ENCODE measurements at places on chromosomes 1 and 21.

DNA sequence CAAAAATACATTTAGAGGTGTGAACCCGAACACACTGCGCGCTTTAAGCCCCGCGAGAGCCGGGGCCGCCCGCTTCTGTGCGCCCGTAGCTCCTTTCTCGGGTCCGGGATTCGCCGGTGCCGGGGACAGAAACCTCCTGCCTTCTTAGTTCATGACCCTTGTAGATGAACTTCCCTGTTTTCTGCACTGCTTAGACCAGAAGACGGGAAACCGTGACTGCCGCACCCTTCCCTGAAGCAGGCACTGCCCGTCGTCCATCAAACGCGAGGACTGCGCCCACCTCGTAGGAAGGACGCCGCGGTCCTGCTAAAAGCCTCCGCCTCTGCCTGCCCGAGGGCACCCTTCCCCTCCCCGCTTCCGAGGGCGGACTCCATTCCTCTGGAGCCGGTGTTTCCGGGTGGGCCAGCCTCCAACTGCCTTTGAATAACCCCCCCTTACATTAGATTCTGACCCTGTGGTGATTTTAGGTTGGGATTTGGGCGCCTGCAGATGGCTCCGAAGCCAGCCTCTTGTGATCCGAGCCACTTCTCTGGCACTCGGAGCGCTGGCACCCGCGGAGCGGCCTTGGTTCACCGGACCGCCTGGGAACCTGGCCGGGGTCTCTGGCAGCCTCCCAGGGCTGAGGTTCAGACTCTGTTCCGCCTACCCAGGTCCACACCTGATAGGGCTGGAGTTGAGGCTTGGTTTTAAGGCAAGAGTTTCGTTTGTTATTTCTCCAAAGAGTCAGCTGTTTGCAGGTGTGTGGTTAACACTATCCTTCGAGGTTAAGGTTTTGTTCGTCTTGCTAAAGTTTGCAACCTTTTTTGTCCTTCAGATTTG is 1.2 kb upstream of the PTTG1IP start:
- no peak for DNase-seq

DNA sequence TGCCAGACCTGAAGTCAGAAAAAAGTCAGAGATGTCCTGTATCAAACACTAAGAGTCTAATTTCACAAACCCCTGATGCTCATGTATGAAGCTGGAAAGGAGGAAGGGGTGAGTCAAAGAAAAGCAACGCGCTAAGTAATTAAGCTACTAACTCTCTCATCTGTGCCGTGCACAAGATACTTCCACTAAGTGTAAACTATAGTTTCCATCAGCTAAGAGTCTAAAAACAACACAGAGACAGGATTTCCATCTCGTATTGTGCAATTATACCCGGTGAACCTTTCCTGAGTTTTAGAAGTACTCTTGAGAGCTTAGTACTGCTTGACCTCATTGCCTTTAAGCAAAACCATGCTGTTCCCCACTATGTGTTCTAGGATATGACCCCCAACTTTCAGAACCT is 19.0 kb downstream of the DNALI1 start:
- DNase-seq, result no peak

DNA sequence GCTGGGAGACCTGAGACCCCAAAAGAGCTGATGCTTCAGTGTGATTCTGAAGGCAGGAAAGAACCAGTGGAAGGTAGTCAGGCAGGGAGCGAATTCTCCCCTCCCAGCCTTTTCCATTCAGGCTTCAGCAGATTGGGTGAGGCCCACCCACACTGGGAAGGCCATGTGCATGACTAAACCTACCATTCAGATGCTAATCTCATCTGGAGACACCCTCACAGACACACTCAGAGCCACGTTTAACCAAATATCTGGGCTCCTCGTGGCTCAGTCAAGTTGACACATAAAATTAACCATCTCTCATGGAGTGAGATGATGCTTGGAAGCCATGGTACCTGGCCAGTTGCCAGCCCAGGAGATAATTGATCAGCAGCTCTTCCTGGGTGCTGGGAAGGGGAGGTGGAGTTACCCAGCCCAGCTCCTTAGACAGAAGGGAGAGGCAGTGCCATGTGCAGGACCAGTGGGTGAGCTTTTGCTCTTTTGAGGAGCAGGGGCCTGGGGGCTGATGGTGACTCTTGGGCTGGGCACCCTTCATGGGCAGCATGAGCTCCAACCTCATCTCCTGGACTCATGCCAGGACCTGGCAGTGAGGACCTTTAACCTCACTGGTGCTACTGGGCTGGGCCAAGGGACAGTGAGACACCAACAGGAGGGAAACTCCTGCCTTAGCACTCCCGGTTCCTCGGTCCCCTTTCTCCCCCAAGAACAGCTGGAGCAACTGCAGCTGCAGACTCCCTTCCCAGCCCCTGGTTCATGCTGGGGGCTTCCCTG is 89.0 kb upstream of the ACTL8 start:
- DNase-seq, result no peak

DNA sequence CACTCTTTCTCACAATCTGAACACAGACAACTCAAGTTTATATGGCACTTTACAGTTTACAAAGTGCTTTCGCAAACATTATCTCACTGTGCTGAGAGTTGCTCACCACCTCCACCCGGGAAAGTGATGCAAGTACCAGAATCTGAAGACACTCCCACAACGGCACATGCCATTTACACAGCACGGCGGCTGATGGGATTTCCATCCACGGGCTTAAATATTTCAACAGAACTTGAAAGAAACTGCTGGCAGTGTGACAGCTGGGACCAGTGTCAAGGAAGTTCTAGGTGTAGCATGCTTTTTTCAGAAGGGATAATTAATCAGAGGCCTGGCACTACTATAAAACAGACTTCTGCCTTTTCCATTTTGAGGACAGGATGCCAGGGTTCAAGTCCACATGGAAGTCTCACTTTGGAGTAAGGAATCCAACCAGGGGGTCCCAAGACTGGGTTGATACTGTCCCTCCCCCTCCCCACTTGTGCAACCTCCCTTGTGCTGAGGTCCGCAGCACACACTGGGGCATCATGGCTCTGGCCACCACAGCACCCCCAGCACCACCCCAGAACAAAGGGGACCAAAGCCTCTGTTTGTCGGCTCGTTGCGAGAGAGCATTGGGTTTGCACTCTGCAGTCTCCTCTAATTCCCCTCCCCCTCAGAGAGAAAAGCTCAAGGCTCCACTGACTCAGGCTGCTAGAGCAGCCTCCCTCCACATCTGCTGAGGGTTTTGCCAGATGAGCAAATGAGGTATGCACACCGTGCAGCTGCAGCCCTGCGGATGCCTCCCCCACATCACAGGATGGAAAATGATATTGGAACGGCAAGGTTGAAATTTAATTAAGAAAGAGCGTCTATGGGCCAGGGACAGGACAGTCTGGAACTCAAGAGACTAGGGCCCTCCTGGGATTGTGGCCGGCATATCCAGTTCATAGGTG is 154.9 kb downstream of the TGFBR3 start:
- DNase-seq, result no peak

GRCh38 chr1:75668813-75669212 is 55.7 kb upstream of the ACADM start:
- DNase-seq, result no peak

- DNase-seq, result no peak
Measured at GRCh38 chr1:58158506-58159433, 387.8 kb downstream of the OMA1 start.

DNA sequence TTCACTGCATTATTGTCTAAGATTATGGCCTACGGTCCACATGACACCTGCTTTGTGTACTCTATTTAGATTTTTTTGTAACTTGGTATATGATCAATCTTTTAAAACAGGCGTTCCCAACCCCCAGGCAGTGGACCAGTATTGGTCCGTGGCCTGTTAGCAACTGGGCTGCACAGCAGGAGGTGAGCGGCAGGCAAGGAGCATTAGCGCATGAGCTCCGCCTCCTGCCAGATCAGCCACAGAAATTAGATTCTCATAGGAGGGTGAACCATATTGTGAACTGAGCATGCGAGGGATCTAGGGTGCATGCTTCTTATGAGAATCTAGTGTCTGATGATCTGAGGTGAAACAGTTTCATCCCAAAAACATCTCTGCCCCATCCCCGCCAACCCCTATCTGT is 228.4 kb upstream of the NR5A2 start:
- no peak for DNase-seq

- no peak for DNase-seq
Measured at GRCh38 chr21:25329227-25329825, 278.0 kb downstream of the MRPL39 start.

DNA sequence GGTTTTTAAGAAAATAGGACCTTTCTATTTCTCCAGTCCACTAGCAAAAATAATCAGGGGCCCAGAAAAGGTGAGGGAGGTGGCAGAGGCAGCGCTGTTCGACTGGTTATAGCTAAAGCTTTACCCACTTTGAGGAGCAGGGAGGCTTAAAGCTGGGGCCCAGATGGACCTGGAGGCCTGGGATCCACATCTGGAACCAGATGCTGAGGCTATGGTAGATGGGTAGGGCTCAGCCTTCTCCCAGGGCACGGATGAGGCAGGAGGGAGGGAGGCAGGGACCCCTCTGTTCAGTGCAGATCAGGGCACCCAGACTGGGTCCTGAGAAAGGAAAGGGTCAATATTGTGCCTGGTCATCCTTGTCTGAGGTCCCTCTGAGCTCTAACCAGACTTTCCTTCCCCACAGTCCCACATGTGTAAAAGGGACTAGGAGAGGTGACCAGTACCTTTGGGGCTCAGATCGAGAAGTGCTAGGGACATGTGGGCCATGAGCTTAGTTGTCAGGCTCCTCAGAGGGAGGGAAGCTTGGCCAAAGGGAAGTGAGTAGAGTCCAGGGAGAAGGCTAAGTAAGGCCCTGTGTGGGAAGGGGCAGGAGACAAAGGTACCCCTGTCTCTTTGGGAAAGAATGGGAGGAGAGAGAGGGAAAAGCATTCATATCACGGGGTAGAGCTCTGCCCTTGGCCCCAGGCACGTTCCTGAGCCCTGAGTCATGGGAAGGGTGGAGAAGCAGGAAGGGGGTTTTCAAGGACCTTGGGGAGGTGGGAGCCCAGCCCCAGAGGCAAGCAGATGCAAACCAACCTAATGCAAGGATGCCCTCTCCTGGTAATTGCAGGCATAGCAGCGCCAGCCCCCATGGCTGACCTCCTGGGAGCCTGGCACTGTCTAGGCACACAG is 15.4 kb downstream of the LMNA start:
- peak; percentile 55 for DNase-seq

DNA sequence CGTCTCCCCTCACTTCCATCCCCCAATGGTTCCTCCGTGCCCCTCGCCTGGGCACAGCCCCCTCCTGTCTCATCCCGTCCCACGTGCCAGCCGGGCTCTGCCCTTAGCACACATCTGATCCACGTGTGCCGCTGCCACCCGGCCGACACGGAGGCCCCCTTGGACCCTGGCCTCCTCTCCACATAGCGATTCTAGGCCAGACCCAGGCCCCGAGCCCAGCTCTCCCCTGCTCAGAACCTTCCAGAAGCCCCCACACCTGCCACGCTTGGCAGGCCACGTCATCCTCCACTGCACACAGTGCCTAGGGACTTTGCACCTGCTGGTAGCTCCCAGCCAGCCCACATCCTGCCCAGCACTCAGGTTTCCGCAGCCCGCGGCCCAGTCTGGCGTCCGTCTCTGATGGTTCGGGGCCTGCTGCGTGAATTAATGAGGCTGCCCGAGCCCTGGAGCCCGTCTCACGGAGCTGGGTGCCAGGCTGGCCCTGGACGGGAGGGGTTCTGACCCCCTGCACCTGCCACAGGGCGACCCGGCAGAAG is 20.1 kb downstream of the PLCH2 start:
- DNase-seq, result no peak

DNA sequence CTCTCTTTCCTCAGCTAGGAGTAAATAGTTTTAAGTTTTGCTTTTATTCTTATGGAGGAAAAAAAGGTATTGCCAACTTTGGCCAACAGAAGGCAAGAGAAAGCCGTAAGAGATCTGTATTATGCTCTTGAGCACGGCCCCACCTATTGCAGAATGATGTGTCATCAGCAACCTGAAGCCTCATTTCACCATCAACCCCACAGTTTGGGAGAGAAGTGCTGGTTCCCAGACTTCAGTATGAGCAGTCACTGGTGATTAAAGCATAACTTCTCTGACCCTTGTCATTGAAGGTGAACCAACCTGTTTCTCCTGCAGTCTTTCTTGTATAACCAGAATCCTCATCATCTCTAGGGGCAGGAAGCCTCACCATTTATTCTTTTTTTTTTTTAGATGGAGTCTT is 100.2 kb downstream of the SIPA1L2 start:
- DNase-seq, result no peak

GRCh38 chr21:41149199-41149598 is 18.8 kb upstream of the BACE2 start:
- no peak for DNase-seq
